A673 (cell line): ENCODE measurements at places on chromosomes 7 and 10.

GRCh38 chr7:128165927-128166420 is 75.1 kb upstream of the LEP start:
- no peak for DNase-seq

DNA sequence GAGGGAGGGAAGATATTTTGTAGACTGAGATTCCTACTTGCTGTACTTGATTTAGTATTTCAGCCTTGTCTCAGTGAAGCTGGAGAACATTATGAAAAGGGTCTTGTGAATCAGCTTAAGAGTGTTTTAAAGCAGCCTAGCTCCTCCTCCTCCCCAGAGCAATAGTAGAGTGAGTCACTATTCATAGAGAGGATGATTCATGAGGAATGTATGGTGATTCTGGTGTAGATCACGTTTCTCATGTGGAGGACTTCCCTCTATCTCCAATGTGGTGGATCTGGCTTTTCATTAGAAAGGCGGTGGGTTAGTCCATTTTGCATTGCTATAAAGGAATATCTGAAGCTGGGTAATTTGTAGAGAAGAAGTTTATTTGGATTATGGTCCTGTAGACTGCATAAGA is 340.1 kb upstream of the CHRM2 start:
- peak; percentile 79 for DNase-seq

- DNase-seq, result peak; percentile 46
These were observed 90.2 kb downstream of the IPMK start for GRCh38 chr10:58177362-58177947.

DNA sequence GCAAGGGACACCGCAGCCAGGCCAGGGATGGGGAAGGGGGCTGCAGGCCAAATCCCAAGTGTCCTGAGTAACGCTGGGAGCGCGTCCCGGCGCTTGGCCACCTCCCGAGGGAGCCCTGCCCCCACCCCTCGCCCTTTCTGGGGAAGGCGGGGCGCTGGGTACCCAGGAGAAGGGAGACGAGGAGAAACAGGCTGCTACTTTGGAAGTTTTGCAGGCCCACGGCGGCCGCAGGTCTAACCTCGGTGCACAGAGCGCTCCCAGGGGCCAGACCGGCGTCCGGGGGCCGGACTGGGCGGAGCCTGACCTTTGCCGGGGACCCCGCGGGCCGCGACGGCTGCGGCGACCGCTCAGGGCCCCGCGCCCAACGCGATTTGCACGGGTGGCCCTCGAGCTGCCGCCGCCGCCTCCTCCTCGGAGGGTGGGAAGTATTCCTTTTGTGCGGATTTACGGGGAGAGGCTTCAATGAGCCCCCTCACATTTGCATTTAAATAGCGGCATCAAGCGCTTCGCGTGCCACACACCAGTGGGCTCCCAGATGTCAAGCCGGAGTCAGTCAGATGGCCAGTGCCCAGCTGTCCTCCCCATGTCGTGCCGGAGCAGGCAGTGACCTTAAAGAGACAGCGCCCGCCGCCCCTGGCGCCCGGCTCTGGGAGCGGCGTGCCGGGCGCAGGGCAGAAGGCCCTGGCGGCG is 3.0 kb upstream of the EBF3 start:
- no peak for DNase-seq
